LHCN-M2 (cell line): ENCODE measurements at places on chromosomes 16 and 17. TPM values are rescaled to one million over a fixed set of nuclear protein-coding genes. Genes with fewer than 3 reads are reported as not detected.

The RBL2 gene
- 42.9 and 45.5 TPM in 2 replicates for total RNA-seq

The IRX5 gene
- total RNA-seq, result 13.1 and 14.6 TPM in 2 replicates

The SLC16A13 gene
- total RNA-seq, result 0.63 TPM in 1 of 2 replicates, not detected in the other

The SDR42E1 gene
- total RNA-seq, result 0.38 and 0.80 TPM in 2 replicates

The NOXO1 gene
- total RNA-seq, result 0.23 and 1.3 TPM in 2 replicates

The ADAM11 gene
- total RNA-seq, result 0.26 and 0.40 TPM in 2 replicates

The AARSD1 gene
- total RNA-seq, result 20.5 and 25.0 TPM in 2 replicates

The SLC12A3 gene
- 0.11 TPM in 1 of 2 replicates, not detected in the other for total RNA-seq

The SECTM1 gene
- total RNA-seq, result 139 and 147 TPM in 2 replicates

The MYH11 gene
- total RNA-seq, result under 0.01 TPM in 1 of 2 replicates, not detected in the other

The STRADA gene
- total RNA-seq, result 21.6 and 21.7 TPM in 2 replicates

The ZSCAN32 gene
- total RNA-seq, result 9.4 and 14.5 TPM in 2 replicates
